Activated CD4-positive, alpha-beta memory T cell treated with anti-CD3 and anti-CD28 coated beads for 36 hours (primary cell): ENCODE measurements at places on chromosomes 6 and 20. TPM values are rescaled to one million over a fixed set of nuclear protein-coding genes. Genes with fewer than 3 reads are reported as not detected.

- no peak for DNase-seq
These were observed 290.1 kb upstream of the PRDM1 start for GRCh38 chr6:105795913-105796517.

- DNase-seq: no peak
These were observed 29.5 kb upstream of the FBXO9 start for GRCh38 chr6:53035549-53036213.

DNA sequence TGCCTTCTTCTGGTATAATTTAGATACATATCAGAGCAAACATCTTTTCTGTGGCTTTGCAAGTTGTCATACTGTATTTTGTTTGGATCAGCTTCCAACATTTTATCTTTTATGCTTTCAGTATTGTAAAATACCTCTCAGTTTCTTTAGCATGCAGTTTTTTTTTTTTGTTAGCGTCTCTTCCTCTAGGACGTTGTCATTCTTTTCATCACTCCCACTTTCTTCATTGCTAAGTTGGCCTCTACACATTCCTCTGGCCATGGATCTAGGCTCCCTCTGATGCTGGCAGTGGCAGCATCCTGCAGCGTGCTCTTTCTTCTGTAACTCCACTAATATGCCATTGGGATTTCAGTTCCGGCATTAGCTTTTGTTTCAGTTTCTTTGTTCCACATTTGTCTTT lies 21.7 kb downstream of the RPRD1B start:
- DNase-seq: no peak

DNA sequence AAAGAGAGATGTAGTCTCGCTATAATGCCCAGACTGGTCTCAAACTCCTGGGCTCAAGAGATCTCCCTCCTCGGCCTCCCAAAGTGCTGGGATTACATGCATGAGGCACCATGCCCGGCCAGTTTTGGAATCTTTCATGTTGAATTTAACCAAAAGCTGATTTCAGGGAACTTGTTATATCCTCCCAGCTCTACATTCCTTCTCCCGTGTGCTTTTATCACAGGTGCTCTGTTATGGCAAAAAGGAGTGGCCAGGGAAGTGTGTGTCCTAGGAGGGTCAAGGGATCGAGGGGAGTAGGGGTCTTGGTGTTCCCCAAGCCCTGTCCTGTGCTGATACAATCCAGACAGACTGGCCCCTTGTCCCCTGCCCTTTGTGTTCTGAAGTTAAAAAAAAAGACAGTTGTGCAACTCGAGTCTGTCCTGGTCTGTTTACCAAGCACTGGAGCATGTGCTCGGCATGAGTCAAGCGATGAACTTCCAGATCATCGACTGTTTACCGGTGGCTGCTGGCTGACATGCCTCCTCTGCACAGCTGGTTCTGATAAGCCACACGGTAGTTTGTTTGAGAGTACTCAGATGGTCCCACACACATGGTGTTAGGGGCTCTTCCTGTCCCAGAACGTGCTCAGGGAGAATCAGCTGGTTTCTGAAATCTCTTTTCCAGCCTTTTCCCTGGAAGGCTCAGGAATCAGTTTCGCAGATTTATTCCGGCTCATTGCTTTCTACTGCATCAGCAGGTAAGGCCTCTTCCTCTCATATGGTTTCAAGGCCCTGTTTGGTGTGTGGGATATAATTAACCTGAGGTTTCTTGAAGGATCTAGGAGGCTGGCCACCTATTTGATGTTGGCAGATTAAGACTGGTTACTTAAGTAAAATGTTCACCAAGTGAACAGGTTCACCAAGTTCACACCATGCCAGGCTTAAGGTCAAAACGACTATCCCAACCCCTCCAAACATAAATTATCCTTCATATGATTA lies 52.6 kb upstream of the NAA20 start:
- no peak for DNase-seq

- no peak for DNase-seq
These were observed 612.3 kb downstream of the UTRN start for GRCh38 chr6:144897441-144897921.

DNA sequence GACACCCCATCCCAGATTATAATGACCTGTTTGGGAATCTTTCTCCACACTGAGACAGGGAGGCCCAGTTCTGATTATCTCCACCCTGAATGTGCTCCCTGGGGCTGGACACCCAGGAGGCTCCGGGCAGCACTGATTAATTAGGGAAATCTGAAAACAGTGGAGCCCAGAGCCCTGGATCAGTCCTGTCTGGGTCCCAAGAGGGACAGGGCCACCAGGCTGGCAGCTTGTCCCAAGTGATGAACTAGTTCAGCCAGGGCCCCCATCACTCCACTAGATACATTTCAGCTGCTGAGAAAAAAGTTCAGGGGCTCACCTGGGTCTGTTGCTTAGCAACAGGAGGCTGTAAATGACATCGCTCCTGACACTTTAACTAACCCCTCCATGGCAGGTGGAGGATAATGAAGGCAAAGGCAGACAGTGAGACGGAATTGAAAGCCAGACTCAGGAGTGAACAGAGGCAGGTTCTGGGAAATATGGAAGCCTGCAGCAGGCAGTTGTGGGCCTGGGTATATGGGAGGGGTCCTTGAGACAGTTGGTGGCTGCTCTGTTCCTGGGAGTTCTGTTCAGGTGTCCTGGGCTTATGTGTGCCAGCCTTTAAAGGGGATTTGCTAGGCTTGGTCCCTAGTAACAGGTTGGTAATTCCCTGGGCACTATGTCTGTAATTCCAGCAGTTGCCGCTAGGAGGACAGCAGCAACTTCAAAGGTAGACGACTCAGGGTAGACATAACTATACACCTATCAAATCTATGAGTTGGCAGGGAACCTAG lies 78.3 kb upstream of the CTNNBL1 start:
- DNase-seq: peak; percentile 72

DNA sequence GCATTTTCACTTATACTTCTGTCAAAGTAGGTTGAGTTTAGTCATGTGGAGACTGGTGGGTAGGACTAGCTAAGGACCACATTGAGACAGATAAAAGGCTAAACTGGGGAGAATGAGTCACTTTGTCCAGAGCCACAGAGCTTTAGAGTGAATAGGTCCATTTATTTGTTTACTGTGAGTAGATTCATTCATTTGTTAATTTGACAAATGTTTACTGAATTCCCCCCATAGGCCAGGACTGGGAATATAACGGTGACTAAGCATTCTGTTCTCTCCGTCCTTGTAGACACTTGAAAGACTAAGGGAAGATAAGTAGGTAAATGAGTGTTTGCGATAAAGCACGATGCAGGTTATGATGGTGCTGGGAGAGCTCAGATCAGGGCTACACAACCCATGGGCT lies 699.7 kb upstream of the ID4 start:
- no peak for DNase-seq

DNA sequence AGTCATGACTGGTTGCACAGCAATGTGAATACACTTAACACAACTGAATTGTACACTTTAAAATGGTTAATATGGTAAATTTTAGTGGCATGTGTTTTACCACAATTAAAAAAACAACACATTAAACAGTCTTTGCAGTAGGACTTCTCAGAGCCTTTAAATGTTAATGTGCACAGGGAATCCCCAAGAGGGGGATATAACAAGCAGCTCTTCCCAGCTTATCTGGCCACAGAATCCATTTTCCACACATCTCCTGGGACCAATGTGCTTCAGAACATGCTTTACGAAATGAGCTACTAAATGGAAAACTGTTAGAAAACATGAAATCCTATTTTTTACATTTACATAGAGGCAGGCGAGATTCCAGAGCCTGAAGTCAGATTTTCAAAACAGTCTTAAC lies 44.4 kb downstream of the FYN start:
- no peak for DNase-seq

GRCh38 chr6:139062932-139063646 lies 34.5 kb downstream of the ABRACL start:
- DNase-seq: no peak

DNA sequence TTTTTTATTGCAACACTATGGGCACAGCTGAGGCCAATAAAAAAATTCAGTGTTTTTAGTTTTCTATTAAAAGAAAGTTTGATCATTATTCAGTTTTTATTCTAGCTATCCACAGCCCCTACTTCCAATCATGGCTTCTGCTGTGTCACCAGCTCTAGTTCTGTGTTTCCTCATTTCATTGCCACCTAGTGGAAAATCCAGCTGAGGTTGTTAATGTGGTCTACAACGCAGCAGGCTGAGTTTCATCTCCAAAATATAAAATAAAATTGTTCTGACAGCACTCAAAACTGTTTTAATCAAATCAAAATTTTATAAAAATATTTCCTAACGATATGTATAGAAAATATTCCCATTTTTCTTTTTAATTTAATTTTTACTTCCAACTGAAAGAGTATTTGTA lies 13.6 kb downstream of the COL9A1 start:
- DNase-seq: no peak

DNA sequence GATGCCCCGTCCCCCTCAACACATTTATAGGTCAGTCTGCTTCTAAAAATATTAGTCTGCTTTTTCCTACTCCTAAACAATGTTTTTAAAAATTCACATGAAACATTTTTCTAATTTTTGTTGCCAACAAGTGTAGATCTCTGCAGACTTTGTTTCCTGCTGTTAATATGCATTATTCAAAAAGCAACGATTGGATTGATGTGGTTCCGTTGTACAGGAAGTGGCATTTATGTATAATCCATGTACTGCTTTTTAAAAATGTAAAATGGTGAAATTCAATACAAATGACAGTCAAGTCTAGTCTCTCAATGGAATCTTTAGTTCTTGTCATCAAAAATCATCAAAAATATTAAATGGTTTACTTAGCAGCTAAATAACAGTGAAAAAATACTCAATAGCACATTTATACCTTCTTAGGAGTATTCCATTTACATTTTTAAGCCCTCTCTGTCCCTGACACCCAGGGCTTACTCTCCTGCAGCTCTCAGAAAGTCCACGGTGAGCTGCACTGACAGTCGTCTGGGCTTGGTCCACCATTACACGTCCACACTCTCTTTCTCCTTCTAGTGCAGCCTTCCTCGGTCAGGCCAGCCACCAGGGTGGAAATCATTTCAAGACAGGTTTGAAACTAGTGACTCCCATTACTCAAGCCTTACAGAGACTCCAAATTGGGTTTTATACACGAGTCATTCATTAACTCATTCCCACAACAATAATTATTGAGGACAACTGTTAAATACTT lies 211.5 kb downstream of the TMEM200A start:
- DNase-seq: no peak

DNA sequence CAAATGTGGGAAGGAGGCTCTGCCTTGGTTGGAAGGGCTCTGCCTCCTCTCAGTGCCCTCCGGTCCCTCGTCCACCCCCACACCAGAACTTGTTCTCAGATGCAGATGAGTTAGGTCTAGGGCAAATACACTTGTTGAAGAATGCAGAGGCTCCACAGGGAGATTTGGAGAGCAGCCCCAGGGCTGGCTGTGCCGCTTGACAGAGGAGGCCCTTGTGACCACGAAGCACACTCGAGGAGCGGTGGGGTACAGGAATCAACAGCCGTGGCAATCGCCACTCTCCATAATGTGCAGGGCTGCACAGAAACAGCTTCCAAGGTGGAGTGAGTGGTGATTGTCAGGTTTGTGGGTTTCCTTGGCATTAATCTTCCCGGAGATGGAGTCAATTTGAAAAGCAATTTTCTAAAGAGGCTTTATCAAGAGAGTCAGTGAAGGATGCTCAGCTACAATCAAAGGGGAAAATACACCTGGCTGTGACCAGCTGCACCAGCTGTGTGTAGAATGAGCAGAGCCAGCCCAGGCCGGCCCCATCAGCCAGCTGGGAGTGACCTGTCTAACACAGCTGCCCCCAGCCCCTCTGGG lies 59.5 kb downstream of the BFSP1 start:
- no peak for DNase-seq

DNA sequence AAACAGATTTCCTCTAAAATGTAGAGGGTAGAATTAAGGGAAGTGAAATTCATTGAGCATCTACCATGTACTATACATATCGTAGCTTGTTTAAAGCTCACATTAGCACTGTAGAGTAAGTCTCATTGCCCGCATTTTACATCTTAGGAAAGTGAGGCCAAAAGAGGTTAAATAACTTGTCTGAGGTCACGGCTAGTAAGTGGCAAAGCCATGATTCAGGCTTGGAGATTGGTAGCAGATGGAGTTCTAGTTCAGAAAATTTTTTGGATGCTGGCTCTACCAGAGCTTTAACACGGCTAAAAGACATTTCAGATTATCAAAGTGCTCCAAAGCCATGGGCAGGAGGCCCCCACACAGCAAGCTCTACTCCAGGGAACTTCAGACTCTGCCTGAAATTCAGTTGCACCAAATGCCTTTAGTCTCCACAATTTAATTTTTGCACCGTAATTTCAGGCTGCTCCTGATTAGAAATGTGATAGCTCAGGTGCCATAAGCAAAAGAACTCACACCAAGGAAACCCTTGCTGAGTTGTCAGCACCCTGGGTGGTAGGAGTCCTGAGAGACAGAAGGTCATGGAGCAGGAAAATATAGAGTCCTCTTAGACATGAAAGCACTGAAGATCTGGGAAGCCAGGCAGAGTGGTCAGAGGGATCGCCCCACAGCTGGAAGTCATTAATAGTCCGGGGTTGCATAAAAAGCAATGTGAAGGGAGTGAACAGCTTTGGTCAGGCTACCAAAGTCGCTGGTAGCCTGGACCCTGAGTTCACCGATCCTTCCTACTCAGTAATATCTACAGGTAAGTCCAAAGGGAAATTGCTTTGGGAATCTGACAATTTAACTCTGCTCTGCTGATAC lies 55.2 kb upstream of the ASIP start:
- DNase-seq: no peak

DNA sequence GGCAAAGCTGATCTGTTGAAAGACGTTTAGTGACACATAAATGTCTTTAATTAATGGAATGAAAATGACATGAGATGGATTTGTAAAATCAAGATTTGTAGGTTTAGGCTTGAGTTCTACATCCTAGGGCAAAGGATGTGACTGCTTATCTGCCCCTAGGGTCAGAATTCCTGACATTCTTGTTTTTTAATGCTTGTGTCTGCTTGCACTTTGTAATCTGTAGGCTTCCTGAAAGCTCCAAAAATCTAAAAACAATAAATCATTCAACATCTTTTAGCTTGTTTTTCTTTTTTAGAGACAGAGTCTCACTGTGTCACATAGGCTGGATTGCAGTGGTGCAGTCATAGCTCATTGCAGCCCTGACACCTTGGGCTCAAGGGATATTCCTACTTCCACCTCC lies 107.9 kb upstream of the MLIP start:
- DNase-seq: no peak

Gene TBXT
- total RNA-seq: not detected

Gene HLA-DRB1
- total RNA-seq: 7.3 TPM

Gene PRPH2
- total RNA-seq: not detected

Gene MARCKS
- total RNA-seq: 0.07 TPM

Gene TPX2
- total RNA-seq: 149 TPM

Gene KHDC1
- total RNA-seq: 4.0 TPM

Gene COL19A1
- total RNA-seq: 0.02 TPM

Gene WFDC12
- total RNA-seq: not detected

Gene HDGFL1
- total RNA-seq: not detected

Gene SMIM8
- total RNA-seq: 8.1 TPM
